ENCODE measurements at places on chromosomes 11 and 22.

- no peak overlapping the region for H3K27ac ChIP-seq
- peaks cover 34% of the 10 kb centered on the region for H3K4me1 ChIP-seq
- no peak for DNase-seq
- H3K4me3 ChIP-seq, result peak overlapping the region; percentile 64
Measured at GRCh38 chr11:78140392-78141077, 1.1 kb upstream of the ALG8 start.

GRCh38 chr11:46347637-46348311 is 511 bp downstream of the DGKZ start:
- no peaks in the 10 kb centered on the region for H3K27me3 ChIP-seq
- no peak for DNase-seq

GRCh38 chr11:5277807-5278382 is 8.2 kb upstream of the HBE1 start:
- no peak overlapping the region for H3K27ac ChIP-seq
- H3K27me3 ChIP-seq, result no peaks in the 10 kb centered on the region
- no peak for DNase-seq
- no peaks in the 10 kb centered on the region for H3K4me1 ChIP-seq
- no peak overlapping the region for H3K4me3 ChIP-seq

GRCh38 chr11:12237381-12237784 is 127.0 kb downstream of the MICAL2 start:
- no peak overlapping the region for H3K4me3 ChIP-seq
- H3K27me3 ChIP-seq, result no peaks in the 10 kb centered on the region
- H3K27ac ChIP-seq, result peak overlapping the region; percentile 41
- peaks cover 74% of the 10 kb centered on the region for H3K36me3 ChIP-seq

- no peak overlapping the region for H3K27ac ChIP-seq
- no peak for DNase-seq
- H3K36me3 ChIP-seq, result no peaks in the 10 kb centered on the region
- H3K4me1 ChIP-seq, result no peaks in the 10 kb centered on the region
- H3K27me3 ChIP-seq, result no peaks in the 10 kb centered on the region
Measured at GRCh38 chr11:32121012-32121411, 30.1 kb downstream of the RCN1 start.

DNA sequence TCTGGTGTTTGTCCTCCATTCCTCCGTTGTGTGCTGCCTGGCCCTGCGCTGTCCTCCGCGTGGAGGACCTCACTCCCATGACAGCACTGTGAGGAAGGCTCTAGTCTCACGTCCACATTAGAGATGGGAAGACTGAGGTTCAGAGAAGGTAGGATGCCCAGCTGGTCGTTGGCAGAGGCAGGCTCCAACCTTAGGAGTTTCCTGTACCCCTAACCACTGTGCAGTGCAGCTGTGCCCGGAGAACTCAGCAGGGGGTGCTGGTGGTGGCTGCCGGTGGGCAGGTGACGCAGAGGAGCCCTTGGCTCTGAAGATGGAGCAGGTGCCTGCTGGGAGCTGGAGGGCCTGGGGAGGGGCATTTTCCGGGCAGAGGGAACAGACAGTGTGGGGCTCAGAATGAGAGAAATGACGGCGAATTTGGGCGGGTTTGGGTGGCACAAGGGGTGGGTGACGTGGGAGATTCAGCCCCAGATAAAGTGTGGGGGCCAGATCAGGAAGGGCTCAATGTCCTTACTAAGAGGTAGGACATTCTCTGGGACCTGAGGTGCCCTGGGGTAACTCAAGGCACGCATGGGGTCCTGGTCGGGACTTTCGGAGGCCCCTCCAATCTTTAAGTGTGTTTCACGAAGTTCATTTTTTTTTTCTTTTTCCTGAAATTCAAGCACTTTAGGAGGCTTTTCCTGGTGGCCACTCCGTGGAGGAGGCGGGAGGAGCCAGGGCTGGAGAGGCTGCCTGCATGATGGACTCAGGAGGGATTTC is 535.0 kb downstream of the TBC1D22A start:
- H3K27me3 ChIP-seq, result peaks cover 13% of the 10 kb centered on the region
- no peaks in the 10 kb centered on the region for H3K36me3 ChIP-seq
- DNase-seq, result no peak

GRCh38 chr11:45385844-45386243 is 99.7 kb upstream of the SYT13 start:
- H3K27ac ChIP-seq, result no peak overlapping the region
- no peak for DNase-seq
- no peaks in the 10 kb centered on the region for H3K4me1 ChIP-seq
- H3K27me3 ChIP-seq, result peaks cover 32% of the 10 kb centered on the region

DNA sequence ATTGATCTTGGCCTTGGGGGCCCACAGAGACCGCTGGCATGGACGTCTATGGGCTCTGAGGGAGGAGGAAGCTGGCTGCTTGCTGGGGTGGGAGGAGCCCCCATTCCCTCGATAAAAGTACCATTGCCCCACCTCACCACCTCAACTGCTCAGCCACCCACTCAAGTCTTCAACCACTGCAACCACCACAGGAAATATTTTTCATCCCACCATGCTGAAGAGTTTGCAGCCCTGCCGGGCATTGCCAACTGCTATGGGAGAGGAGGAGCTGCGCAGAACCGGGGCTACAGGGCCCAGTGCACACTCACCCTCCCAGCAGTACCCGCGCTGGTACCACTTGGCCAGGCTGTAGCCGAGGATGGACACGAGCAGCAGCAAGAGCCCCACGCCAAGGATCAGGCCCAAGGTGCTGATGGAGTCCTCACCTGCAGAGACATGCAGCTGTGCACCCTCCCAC is 29.2 kb downstream of the IL10RA start:
- H3K36me3 ChIP-seq, result no peaks in the 10 kb centered on the region
- H3K4me1 ChIP-seq, result peaks cover 8% of the 10 kb centered on the region
- no peak for DNase-seq
- peaks cover 11% of the 10 kb centered on the region for H3K27me3 ChIP-seq
- H3K27ac ChIP-seq, result no peak overlapping the region

- no peak overlapping the region for H3K27ac ChIP-seq
- no peak overlapping the region for H3K4me3 ChIP-seq
- no peak for DNase-seq
Measured at GRCh38 chr11:83054001-83054400, 17.7 kb downstream of the RAB30 start.

DNA sequence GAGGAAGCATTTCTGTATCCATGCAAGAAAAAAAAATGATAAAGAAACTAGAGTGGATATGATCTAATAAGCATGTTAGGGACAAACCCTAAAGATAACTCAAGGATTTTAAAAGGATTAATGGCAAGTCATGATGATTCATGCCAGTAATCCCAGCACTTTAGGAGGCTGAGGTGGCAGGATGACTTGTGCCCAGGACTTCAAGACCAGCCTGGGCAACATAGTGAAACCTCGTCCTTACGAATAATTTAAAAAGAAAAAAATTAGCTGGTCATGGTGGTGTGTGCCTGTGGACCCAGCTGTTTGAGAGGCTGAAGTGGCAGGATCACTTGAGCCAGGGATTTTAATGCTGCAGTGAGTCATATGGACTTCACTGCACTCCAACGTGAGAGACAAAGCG is 145.5 kb upstream of the BLID start:
- no peak overlapping the region for H3K4me3 ChIP-seq
- DNase-seq, result no peak
- H3K36me3 ChIP-seq, result no peaks in the 10 kb centered on the region

DNA sequence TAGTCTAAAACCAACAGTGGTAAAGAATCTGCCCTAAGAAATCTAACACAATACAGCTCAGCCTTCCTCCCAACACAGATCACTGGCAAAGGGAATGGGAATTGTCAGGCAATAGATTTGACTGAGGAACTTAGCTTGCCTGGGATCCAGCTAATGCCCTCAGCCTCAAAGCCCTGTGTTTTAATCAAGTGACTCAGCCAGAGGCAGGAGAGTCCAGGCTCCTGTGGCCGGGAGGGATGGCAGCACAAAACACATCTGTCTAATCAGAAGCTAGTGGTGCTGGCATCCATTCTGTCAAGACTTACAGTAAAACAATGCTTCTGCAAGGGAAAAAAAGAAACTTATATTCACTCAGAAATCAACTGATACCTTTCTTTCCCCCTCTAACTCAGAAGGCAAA is 5.6 kb downstream of the SYTL2 start:
- no peak overlapping the region for H3K27ac ChIP-seq
- no peak overlapping the region for H3K4me3 ChIP-seq
- H3K27me3 ChIP-seq, result peaks cover 3% of the 10 kb centered on the region

DNA sequence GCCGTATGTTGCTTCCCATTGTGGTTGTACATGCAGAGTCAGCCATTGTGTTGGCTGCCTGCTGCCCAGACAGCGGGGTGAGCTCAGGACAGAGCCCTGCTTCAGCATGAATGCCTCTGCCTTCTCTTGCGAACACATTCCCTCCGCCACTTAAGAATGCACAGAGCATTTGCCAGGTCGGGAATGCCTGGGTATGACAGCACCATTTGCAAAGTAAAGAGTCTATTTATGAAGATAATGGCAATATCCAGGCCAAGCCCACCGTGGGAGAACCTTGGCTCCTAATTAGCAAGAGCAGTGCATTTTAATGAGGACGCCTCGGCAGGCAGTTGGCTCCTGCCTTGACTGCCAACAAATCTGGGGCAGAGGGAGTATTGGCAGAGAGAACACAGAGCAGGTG is 62.5 kb upstream of the SORL1 start:
- peak overlapping the region; percentile 56 for H3K27ac ChIP-seq
- no peaks in the 10 kb centered on the region for H3K27me3 ChIP-seq
- H3K4me1 ChIP-seq, result peaks cover 6% of the 10 kb centered on the region
- H3K36me3 ChIP-seq, result no peaks in the 10 kb centered on the region
- peak; percentile 45 for DNase-seq

DNA sequence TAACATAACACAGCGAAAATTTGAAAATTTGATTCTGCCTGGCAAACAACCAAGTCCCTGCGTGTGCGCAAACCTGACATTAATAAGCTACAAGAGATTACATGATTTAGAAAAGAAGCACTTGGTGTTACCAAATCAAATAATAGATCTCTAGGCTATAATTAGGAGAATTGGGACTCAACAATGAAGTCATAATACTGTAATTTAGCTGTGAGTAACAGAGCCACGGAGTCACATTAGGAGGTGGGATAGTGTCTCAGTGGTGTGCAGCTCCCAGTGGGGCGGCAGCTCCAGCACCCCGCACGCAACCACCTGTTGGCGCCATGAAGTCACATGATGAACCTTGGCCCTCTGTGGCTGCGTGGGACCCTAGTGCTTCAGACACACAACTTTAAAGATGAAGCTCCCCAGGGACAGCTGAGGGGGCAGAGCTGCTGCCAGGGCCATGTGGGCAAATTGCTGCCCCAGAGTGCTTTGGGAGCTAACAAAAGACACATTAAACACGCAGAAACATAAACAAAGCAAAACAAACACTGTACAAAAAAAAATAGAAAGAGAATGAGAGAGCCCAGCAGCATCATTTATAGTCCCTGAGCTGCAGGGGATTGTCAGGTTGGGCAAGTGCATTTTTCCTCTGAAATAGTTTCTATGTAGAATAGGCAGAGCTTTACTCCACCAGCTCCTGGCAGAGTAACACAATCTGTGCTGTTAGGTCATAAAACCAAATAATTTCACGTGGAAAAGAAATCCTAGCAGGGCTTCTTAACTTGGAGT is 605.6 kb downstream of the SOX6 start:
- H3K36me3 ChIP-seq, result no peaks in the 10 kb centered on the region
- no peak for DNase-seq
- H3K4me3 ChIP-seq, result no peak overlapping the region

DNA sequence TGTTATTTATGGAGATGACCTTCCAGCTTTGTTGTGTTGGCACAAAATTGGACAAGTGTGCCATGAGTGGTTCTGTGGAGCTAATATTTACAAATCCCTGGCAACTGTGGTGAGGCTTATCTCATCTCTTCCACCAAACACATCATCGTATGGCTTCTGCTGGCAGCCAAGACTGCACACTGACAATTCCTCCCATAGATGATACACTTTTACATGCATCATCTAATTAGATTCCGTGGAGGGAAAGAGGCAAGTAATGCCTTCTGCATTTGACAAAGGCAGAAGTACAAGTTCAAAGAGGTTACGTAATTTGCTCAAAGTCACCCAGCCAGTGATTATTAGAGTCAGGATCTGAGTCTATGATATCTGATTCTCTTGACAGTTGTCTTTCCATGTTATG is 62.7 kb upstream of the KIRREL3 start:
- no peaks in the 10 kb centered on the region for H3K27me3 ChIP-seq
- H3K4me1 ChIP-seq, result no peaks in the 10 kb centered on the region
- DNase-seq, result no peak
- no peak overlapping the region for H3K4me3 ChIP-seq

- DNase-seq, result peak; percentile 56
- H3K36me3 ChIP-seq, result peaks cover 32% of the 10 kb centered on the region
- peak overlapping the region; percentile 55 for H3K4me3 ChIP-seq
- H3K27ac ChIP-seq, result peak overlapping the region; percentile 90
- peaks cover 74% of the 10 kb centered on the region for H3K4me1 ChIP-seq
- peaks cover 7% of the 10 kb centered on the region for H3K27me3 ChIP-seq
Measured at GRCh38 chr11:827146-827896, 398 bp upstream of the CRACR2B start.

DNA sequence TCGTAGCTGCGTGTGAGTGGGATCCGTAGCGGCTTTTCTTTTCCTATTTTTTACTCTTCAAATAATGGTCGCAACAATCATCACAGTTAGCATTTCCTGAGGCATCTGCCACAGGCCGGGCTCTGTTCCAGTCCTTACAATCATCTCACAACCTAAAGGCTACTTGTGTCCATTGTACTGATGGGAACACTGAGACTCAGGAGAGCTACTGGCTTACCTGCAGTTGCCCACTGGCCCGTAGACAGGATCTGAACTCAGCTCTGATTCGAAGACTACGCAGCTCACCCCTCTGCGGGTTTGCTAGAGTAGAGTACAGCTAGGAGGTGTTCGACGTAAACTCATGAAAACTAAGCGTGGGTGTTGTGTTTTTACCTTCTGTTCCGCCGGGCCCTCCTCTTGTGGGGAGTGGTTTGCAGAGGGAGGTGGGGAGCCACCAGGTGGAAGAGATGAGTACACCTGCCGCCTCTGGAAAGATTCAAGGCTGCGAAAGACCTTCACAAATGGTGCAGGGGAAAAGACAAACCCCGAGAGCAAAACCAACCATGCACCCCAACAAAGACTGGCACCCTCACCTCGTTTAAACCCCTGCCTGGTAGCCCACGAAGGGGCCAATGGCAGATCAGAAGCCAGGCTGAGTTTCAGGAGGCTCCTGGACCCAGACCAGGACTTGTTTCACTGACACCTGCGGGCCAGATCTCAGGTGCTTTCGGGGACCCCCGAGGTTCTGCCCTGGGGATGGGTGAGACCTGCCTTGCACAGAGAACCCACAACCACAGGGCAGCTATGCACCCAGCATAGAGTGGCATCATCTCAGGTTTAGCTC is 18.3 kb upstream of the RFPL3 start:
- no peak overlapping the region for H3K4me3 ChIP-seq
- no peak for DNase-seq
- H3K4me1 ChIP-seq, result no peaks in the 10 kb centered on the region
- no peaks in the 10 kb centered on the region for H3K36me3 ChIP-seq
- H3K27me3 ChIP-seq, result peaks cover 21% of the 10 kb centered on the region

DNA sequence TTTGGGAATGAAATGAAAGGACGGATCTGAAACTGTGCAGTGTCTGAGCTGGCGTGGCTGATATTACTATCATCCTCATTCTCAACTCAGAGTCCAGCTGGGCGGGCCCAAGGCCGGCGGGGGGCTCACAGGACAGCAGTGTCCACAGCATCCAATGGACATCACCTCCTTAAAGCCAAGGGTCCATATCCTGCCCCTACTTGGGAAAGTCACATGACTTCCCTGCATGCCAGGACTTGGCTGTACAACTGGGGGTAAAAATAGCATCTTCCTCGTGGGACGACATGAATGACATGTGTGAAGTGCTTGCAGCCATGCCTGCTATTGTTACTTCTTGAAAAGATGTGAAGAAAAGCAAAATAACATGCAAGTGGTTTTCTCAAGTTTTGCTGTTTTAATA is 82.3 kb downstream of the TRMU start:
- H3K27me3 ChIP-seq, result no peaks in the 10 kb centered on the region
- no peak overlapping the region for H3K27ac ChIP-seq
- DNase-seq, result no peak
- peaks cover 13% of the 10 kb centered on the region for H3K4me1 ChIP-seq
- H3K36me3 ChIP-seq, result no peaks in the 10 kb centered on the region
- no peak overlapping the region for H3K4me3 ChIP-seq

Data from heart right ventricle (tissue), 16 donors.